ENCODE measurements at places on chromosomes 3 and 15.

DNA sequence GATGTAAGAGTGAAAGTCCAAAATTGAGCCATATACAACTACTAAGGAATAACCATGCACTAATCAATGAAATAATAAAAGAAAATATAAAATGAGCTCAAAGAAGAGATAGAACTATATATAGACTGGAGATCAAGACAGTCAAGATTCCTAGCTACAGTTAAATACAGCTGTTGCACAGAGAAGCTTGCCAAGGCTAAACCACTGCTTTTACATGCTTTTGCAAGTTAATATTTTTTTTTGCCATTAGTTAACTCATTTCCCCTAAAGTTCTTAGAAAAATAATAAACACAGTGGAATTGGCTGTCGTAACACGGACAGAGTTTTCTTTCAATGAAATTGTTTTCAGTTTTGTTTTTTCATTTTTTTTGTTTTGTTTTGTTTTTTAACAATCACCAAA lies 123.0 kb downstream of the VGLL3 start:
- no peak for DNase-seq

- no peak for DNase-seq
These were observed 357.2 kb downstream of the CLSTN2 start for GRCh38 chr3:140292170-140292569.

GRCh38 chr3:176262071-176262470 lies 935.2 kb downstream of the TBL1XR1 start:
- DNase-seq, result peak; percentile 16

GRCh38 chr3:151265866-151266265 lies 12.5 kb downstream of the P2RY14 start:
- no peak for DNase-seq

GRCh38 chr3:34073961-34074360 lies 275.5 kb downstream of the PDCD6IP start:
- DNase-seq, result no peak

DNA sequence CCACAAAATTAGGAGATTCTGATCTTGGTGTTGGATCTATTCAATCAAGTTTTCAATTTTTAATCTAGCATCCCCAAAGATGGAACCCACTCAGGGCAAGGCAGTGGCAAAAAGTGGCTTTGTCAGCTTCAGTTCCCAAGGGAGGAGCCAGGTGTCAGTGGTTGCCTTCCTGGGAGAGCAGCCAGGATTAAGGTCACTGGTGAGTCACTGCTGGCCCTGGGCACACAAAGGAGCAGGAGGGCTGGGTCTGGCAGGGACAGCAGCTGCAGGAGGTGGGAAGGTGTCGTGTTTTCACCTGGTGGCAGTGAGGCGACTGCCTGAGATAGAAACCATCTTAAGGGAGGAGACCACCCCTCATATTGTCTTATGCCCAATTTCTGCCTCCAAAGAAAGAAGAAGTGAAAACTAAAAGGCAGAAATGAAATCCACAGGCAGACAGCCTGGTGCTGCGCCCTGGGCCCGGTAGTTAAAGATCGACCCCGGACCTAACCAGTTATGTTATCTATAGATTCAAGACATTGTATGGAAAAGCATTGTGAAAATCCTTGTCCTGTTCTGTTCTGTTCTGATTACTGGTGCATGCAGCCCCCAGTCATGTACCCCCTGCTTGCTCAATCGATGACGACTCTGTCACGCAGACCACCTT lies 5.9 kb upstream of the KLHL25 start:
- no peak for DNase-seq

DNA sequence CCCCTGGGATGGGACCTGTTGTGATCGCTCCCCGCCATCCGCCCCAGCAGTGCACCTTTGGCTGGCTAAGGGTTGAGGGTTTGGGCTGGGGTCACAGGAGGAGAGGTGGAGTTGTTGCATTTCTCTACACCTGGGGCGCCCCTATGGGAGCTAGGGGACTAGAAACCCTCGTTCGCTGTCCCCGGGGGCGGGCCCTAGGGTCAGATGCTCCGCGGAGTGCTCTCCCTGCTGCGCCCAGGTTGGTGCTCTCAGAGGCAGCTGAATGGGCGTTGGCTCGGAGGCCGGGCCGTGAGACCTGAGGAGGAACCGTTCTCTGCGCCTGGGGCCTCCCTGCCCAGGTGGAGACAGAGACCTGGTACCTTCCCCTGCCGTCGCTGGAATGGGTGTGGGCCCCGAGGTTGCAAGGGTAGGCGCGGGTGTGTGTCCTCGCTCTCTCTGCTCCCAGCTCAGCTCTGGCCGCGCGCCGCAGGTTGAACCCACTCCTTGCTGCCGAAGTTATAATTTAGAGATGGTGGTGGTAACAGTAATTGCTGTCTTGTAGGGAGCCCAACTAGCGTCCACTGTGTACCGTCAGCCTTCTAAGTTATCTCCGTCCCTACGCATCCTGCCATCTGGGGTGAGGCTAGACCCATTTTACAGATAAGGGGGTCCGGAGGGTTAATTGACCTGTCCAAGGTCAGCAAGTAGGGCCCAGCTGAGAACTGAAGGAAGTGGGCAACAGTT lies 965 bp downstream of the FLNB start:
- DNase-seq, result no peak

DNA sequence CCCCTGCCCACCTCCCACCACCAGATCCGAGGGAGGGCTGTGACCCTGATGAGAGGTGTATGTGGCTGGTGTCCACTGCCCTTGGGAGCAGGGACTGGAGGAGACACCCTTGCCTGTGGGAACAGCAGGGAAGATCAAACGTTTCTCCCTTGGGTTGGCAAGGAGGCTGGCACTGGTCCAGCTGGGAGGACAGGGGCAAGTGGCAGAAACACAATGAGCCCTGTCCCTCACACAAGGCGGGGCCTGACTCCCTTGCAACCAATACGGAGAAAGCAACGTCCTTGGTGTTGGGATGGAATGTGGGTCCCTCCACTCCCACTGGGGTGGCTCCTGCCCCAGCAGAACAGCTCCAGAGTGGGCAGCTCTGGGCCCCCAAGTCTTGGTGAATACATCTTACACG lies 5.2 kb downstream of the HYAL2 start:
- DNase-seq, result no peak

DNA sequence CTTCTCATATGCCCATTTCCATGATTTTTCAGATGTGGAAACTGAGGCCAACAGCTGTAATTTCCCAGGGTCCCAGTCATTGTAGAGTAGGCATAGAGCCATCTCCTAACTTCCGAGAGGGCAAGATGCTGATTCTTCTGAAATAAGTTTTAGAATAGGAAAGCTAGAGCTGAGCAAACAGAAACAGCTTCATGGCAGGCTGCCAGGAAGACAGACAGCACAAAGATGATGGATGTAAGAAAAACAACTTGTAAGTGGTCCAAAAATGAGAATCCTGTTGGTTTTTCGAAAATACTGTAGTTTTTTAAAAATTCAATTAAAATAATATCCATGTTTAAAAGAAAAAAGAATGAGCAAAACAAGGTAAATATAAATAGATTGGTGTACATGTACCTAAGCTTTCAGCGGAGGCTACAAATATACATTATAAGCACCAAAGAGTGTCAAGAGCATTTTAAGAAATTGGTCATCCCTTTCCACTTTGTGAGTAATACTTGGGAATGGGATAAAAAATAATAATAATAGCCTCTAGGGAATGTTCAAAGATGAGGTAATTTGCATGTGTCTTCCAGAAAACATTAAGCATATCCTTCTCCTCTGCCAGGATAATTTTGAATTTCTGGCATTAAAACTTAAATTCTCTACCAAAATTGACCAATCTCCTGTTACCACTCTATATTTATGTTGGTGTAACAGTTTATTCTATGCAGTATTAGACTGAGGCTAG lies 406.6 kb downstream of the MECOM start:
- DNase-seq, result no peak

- no peak for DNase-seq
These were observed 184.5 kb downstream of the EFHB start for GRCh38 chr3:19749448-19750017.

DNA sequence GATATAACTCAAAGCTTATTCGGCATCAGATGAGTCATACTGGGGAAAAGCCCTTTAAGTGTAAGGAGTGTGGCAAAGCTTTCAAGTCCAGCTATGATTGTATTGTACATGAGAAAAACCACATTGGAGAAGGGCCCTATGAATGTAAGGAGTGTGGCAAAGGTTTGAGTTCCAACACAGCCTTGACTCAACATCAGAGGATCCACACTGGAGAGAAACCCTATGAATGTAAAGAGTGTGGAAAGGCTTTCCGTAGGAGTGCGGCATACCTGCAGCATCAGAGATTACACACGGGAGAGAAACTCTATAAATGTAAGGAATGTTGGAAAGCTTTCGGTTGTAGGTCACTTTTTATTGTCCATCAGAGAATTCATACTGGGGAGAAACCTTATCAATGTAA lies 7.5 kb downstream of the ZNF621 start:
- DNase-seq, result no peak

DNA sequence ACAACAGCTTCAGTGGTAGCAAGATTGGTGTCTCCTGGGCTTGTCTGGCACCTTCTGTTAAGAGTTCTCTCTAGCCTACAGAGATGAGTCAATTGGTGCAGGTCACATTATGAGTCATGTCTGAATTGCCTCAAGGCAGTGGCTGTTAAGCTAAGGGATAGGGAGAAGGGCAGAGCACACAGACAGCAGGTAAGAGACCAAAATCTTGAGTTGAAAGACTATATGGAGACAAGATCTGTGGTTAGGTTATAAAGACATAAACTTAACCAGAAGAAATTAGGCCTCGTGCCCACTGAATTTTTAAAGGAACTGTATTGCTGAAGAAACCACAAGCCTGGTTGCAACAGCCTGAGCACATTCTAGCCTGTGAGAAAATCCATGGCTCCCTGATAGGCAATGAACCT lies 19.2 kb upstream of the KPNA1 start:
- DNase-seq, result no peak

DNA sequence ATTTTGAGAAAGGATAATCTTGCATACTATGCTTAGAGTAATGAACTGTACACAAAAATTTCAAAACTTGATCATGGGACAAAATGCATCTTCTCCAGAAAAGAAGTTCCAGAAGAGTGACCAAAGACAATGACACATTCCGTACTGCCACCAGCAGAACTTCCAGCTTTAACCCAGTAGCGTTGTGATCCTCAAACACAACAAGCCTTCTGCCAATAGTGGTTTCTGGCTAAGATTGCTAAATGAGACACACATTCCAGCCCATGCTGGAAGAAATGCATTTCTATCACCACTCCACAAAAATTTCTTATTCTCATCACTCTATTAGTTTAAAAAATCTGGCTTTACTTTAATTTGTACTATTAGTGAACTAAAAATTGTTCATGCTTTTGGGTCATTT lies 334.9 kb downstream of the TBC1D5 start:
- DNase-seq, result no peak

DNA sequence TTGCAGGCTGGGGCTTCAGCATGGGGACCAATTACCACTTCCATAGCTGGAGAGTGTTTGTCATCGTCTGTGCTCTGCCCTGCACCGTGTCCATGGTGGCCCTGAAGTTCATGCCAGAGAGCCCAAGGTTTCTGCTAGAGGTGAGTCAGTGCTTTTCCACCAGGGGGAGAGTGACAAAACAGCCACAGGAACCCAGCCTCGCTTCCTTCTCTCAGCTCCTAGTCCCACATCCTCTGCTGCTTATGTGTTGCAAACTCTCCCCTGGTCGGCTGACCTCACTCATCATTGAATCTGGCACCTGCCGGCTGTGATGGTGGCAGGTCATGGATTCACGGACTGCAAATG lies 158.3 kb downstream of the SV2B start:
- DNase-seq, result no peak

DNA sequence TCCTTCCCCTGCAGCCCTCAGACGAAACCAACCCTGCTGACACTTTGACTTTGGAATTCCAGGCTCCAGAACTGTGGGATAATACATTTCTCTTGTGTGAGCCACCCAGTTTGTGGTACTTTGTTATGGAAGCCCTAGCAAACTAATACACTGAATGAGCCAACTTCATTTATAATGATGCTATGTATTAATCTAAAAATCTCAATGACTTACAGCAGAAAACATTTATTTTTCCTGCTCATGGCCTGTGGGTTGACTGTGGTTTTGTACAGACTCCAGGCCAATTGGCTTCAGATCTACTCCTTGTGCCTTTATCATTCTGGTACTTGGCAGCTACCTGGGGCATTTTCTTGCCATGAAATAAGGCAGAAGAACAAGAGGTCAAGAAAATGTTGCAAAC lies 152.4 kb downstream of the EBLN2 start:
- no peak for DNase-seq

GRCh38 chr3:37445163-37445562 lies 270.8 kb upstream of the LRRFIP2 start:
- no peak for DNase-seq

GRCh38 chr15:89477411-89478242 lies 18.8 kb downstream of the RHCG start:
- no peak for DNase-seq

- no peak for DNase-seq
These were observed 97.5 kb downstream of the CFAP20DC start for GRCh38 chr3:58952128-58952917.

GRCh38 chr3:3586843-3587646 lies 212.2 kb upstream of the LRRN1 start:
- no peak for DNase-seq

GRCh38 chr3:175659670-175660350 lies 800.7 kb downstream of the NAALADL2 start:
- no peak for DNase-seq

DNA sequence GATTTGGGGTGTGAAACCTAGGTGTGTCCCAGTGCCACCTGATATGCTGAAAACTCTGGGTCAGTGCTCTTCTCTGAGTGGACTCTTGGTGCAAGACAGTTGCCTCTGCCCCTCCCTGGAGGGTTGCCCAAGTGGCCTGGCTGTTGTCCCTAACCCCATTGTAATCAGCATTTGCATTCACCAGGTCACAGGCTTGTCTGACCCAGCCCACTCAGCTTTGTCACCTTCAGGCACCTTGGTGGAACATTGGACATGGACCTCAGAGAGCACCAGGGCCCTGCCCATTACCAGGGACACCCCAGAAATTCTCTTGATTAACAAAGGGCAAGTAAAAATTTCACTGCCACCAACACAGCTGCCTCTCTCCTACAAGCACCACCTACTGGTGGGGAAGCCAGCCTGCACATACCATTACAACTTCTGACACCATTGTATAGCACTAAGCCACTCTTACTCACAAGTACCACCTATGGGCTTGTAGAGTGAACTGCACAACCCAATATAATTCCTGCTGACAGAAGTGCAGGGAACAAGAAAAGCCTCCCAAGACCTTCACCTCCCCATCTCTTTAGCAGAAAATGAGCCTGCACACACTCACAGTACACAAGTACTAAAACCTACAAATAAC lies 324.6 kb downstream of the EPHA6 start:
- no peak for DNase-seq

GRCh38 chr3:190183121-190183520 lies 62.4 kb upstream of the P3H2 start:
- no peak for DNase-seq

GRCh38 chr15:83158393-83158792 lies 49.2 kb downstream of the HDGFL3 start:
- DNase-seq, result no peak

GRCh38 chr3:195226900-195227447 lies 44.0 kb downstream of the XXYLT1 start:
- no peak for DNase-seq

GRCh38 chr3:23781051-23781450 lies 24.7 kb upstream of the UBE2E1 start:
- no peak for DNase-seq

GRCh38 chr3:152591515-152591914 lies 243.4 kb upstream of the P2RY1 start:
- no peak for DNase-seq

GRCh38 chr15:77702211-77702957 lies 69.7 kb upstream of the LINGO1 start:
- no peak for DNase-seq

GRCh38 chr15:20341901-20342600 lies 199.5 kb downstream of the GOLGA6L6 start:
- DNase-seq, result no peak

- no peak for DNase-seq
These were observed 6.4 kb upstream of the TBC1D21 start for GRCh38 chr15:73866881-73867410.

GRCh38 chr3:149319750-149320149 lies 13.7 kb downstream of the TM4SF18 start:
- DNase-seq, result no peak

Data from occipital lobe (tissue), 3 donors.